EH (cell line): ENCODE measurements at places on chromosomes 12 and 14.

GRCh38 chr12:127779301-127780045 lies 487.5 kb upstream of the TMEM132C start:
- peak; percentile 43 for DNase-seq

DNA sequence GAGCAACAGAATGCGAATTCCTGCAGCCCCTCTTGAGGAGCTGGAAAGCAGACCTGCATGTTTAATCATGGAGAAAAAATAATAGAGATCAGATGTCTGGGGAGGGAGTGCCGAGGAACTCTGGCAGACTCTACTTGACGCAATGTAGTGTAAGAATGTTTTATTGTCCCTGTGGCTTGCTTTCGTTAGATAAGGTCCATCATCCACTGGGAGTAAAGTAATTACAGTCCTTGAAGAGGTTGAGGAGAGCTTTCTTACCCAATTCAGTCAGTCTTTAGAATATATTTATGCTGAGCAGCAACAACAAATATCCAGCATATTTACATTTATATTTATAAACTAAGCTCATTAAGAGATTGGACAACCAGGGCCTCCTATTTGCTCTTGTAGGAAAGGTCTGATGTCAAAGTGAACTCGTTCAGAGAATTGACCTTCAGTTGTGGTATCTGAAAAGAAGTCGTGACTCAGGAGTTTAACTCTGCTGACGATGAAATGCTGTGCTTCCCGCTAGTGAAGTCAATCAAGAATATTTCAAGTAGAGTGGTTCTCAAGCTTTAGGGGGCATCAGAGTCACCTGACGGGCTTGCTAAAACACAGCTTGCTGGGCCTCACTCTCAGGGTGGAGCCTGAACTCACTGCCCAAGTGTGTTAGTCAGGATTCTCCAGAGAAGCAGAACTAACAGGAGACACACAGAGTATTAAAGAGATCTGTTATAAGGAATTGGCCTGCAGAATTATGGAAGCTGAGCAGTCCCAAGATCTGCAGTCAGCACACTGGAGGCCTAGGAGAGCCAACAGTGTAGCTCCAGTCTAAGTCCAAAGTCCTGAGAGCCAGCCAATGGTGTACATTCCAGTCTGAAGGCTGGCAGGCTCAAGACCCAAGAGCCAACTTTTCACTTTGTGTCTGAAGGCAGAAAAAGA lies 139.3 kb upstream of the LMNTD1 start:
- peak; percentile 77 for DNase-seq

GRCh38 chr12:47817272-47818006 lies 2.3 kb downstream of the HDAC7 start:
- peak; percentile 53 for DNase-seq

- DNase-seq: no peak
These were observed 10.6 kb downstream of the EIF2B2 start for GRCh38 chr14:75013290-75013689.

DNA sequence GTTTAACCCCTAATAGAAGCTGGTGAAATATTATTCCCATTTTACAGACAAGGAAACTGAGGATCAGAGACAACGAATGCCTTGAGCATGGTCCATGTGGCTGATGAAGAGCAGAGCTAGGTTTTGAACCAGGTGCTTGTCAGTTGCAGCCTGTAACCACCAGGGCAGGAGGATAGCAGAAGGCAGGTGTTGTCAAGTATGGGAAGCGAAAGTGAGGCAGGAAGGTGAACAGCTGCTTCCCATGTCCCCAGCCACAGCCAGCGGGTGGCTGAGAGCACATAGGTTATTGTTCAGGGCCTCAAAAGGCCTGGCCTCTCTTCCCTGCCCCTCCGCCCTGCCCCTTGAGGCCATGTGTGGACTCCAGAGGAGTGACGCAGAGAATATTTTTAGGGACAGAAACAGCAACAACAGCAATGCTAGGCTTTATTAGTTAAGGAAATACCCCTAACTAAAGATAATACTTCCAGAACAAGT lies 39.6 kb downstream of the IQSEC3 start:
- no peak for DNase-seq

DNA sequence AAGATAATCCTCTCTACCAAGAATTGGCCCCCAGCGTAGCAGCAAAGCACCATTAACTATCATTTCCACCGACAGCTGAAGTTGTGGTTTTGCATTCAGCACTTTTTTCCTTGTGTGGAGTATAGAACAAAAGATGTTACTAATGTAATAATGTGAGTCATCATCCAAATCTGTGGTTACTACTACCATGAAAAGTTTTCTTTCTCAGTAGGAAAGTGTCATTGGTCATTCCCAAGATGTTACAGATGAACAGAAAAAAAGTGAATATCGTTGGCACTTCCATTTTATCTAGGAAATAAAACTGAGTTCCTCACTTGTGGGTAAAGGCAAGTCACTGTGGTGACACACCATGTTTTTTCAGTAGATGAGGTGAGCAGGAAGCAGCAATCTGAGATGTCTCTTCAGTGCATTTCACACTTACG lies 30.3 kb upstream of the IFNG start:
- peak; percentile 48 for DNase-seq

GRCh38 chr12:75738486-75738885 lies 227.1 kb upstream of the KRR1 start:
- DNase-seq: no peak

DNA sequence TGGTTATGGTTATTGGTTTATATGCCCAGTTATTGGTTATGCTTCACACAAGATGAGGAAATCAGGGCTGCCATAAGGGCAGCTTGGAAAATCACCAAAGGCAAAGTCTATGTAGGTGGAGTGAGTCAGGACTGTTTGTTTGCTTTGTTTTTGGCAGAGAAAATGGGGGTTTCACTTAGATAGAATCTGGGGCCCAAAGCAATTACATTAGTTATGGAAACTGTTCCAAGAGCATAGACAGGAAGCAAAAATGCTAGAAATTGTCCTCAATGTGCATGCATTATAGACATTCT lies 2.2 kb downstream of the VAMP1 start:
- peak; percentile 18 for DNase-seq

DNA sequence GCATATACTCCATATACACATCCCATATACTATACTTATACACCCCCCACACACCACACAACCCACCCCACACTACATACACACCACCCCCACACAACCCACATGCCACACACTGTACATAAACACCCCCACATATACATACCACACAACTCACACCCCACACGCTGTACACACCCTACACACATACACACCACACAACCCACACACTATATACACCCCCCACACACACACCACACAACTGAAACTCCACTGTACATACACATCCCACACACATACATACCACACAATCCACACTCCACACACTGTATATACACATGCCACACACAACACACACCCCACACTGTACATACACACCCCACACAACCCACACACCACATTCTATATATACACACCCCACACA lies 81.0 kb downstream of the NOC4L start:
- DNase-seq: no peak

DNA sequence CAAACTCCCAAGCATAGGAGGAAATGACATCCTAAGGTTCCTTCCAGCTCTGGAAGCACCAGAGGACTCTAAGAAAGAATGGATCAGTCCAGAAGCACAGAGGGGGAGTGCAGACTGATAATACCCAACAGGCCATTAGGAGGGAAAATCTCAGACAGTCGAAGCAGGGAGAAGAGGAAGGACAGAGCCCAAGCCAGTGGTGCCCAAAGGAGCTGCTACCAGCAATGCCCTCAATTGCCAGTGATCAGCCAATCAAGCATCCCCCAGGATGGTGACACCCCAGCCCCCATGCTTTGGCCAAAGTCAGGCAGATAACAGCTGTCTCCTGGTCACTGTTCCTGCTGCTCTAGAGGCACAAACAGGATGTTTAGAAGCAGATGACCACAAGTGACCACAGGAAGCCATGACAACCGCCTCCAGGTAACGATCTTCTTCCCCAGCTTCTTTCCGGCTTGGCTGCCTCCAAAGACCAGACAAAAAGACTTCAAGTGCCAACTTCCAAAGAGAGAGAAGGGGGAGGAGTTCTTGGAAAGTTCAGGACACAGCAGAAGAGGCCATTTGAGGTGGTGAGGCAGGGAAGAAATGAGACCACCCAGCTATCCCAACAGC lies 16.2 kb downstream of the PXN start:
- DNase-seq: no peak

GRCh38 chr12:66129934-66130266 lies 650 bp downstream of the LLPH start:
- DNase-seq: peak; percentile 44

GRCh38 chr12:25830456-25830855 lies 128.0 kb upstream of the RASSF8 start:
- peak; percentile 93 for DNase-seq

- DNase-seq: no peak
These were observed 16.4 kb upstream of the ANKRD9 start for GRCh38 chr14:102525929-102526497.

DNA sequence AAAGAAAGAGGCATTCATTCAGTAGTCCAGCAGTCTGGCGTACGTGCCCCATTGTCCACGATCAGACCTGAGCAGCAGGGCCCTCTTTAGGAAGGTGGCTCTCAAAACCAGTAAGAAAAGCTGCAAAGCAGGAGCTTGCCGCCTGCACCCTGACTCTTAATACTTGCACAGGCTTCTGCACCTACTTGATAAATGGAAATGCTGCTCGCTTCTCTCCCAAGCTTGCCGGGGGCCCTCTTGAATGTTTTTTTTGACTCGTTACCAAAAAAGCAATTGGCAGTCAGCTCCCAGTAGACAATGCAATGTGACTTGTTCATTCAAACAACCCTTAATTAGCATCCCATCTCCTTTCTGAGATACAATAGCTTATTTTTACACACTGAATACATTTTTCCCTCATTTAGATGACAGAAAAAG lies 27.2 kb upstream of the PTPRB start:
- DNase-seq: peak; percentile 60

- no peak for DNase-seq
These were observed 73.8 kb upstream of the RIN3 start for GRCh38 chr14:92439537-92440344.

GRCh38 chr12:10214136-10214894 lies 1.6 kb downstream of the GABARAPL1 start:
- peak; percentile 81 for DNase-seq

- DNase-seq: peak; percentile 49
These were observed 51.6 kb downstream of the MVK start for GRCh38 chr12:109625131-109625559.

DNA sequence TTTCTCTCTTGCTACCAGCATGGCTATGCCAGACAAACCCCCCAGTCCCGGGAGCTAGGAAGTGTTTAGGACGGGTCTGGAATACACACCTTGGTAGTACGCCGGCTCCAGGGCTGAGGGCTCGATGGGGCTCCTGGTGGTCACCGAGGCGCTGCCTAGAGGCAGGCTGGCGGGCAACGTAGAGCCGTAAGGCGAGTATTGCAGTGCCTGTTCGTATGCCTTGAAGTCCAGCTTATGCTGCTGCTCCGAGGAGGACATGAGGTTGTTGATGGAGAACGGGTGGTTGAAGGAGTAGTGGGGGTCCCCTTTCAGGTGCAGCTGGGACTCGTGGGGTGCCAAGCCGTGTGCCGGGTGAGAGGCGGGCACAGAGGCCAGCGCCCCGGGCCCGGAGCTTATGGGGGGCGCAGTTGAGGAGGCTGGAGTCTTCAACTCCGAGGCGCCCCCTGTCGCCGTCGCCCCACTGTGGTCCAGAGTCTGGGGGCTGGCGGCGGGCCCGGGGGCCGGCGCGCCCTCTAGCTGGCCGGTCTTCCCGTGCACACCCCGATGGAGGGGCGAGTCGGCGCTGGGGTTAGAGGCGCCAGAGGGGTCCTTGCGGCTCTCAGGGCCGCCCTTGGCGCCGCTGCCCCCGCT lies 3.6 kb downstream of the FOXA1 start:
- no peak for DNase-seq

DNA sequence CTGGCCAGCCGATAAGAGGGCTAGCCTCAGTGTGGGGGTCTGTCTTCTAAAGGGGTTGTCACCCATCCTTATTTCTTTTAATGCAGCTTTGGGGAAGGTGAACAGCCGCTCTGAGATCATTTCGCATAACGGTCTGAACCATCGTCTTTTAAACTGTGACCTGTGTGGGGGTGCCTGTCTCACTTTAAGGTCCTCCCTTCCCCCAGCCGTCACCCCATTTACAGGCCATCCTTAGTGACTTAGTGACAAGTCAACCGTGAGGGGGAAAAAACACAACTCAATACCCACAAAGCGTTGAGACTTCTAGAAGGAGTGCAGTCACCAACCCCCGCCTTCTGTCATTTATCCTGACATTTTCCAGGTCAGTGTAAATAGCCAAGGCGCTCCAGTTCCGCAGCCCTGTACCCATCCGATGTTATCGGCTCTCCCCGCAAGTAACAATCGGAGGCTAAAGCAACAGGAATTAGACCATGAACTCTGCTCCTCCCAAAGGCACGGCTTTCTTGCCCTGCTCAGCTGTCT lies 505 bp upstream of the DENND5B start:
- peak; percentile 34 for DNase-seq

DNA sequence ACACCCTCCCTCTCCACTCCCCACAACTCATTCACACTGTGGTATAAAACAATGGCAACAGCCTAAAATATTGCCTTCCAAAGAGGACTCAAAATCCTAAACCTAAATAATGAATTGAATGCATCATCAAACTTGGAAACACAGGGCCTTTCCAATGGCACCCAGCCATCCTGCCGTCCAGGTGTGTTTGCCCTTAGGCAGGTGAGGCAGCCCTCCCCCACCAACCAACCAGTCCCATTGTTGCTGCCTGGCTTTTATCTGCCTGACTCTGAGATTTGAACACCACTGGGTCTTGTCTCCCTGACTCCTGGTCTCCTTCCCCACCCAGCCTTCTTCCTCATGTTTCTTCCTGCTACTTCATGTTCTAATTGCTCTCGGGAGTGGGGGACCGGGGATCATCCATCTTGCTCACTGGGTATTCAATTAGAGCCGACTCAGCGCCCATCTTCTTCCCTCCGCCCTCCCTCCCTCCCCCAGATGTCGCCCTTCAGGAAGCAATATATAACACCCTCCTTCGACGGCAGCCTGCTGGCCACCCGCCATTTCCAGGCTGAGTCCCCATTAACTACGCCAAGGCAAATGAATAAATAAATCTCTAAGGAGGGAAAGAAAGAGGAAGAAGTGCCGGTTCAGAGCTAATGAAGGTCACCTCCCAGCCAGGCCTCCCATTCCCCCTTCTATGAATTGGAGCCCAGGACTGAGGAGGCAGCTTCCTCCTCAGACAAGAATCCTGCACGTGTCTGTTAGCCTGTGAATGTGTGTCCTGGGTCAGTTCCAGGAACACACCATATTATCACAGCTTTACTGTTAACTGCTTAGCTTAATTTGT lies 36.3 kb upstream of the NTF3 start:
- no peak for DNase-seq

GRCh38 chr14:68482772-68483395 lies 310.0 kb downstream of the ZFP36L1 start:
- DNase-seq: no peak

DNA sequence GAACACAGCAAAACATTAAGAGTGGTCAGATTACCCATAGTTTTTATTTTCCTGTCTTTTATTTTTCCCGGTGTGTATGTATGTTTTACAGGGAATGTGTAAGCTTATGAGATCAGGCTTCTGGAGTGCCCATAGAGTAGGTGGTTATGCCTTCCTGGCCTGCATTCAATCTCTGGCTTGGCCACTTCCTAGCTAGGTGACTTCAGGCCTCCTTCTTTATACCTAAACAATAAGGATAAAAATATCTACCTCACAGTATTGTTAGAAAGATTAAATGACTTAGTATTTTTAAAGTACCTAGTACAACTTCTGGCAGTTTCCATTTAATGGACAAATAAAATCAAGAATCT lies 42.4 kb downstream of the ITPR2 start:
- DNase-seq: no peak
